Mesendoderm (in vitro differentiated cells): ENCODE measurements at places on chromosomes 12 and 14.

GRCh38 chr14:67533754-67534085 is 630 bp downstream of the PLEKHH1 start:
- H3K4me1 ChIP-seq = no peaks in the 10 kb centered on the region
- peak overlapping the region; percentile 55 for H3K4me3 ChIP-seq
- no peak overlapping the region for H3K27ac ChIP-seq
- no peaks in the 10 kb centered on the region for H3K27me3 ChIP-seq

GRCh38 chr14:105495990-105496830 is 5.2 kb downstream of the TEDC1 start:
- no peak overlapping the region for H3K27ac ChIP-seq
- no peaks in the 10 kb centered on the region for H3K27me3 ChIP-seq
- no peaks in the 10 kb centered on the region for H3K4me1 ChIP-seq

GRCh38 chr12:94152292-94153078 is 4.1 kb downstream of the PLXNC1 start:
- H3K27ac ChIP-seq = no peak overlapping the region
- peaks cover 18% of the 10 kb centered on the region for H3K27me3 ChIP-seq
- H3K4me1 ChIP-seq = no peaks in the 10 kb centered on the region
- no peaks in the 10 kb centered on the region for H3K36me3 ChIP-seq
- H3K4me3 ChIP-seq = no peak overlapping the region

DNA sequence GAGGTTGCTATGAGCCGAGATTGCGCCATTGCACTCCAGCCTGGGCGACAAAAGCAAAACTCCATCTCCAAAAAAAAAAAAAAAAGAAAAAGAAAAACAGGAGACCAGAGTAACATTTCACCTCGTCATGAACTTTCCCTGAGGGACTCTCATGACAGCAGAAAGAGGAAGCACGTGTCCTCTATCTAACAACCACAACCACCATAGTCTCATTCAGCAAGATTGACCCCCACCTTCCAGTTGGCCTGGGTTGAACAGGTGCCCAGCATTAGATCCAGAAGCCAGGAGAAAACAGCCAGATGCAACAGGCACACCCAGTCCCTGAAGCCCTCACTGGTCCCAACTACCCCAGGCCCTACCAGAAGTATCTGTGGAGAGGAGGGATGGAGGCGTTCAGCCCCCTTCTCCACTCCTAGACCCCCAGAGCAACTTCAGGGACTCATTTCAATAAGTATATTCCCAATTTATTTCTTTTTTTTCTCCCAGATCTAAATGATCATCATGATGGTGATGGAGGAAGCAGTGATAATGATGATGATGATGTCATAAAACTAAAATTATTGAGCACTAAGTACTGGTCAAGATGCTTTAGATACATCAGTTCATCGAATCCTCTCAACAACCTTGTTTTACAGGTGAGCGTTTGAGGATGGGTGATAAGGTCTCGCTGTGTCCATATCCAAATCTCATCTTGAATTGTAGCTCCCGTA is 235.0 kb downstream of the EFCAB11 start:
- DNase-seq = no peak
- no peak overlapping the region for H3K27ac ChIP-seq
- no peak overlapping the region for H3K4me3 ChIP-seq
- peaks cover 3% of the 10 kb centered on the region for H3K4me1 ChIP-seq
- no peaks in the 10 kb centered on the region for H3K36me3 ChIP-seq

DNA sequence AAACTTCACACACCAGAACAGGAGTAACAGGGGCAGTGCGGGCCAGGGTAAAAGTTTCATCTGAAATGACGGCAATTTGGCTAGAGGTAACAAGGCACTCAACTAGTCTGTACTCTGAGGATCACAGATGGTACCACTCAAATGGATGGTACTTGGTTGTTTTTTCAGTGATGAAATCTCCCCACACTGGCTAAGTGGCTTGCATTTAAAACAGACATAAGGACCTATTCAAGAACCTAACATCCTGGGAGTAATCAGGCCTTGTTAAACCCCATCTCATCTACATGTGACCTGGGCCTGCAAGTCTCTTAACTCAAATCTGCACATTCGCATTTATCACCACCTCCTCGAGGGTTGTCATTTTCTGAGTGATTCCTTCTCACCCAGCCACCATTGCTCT is 90.8 kb downstream of the PRKAB1 start:
- no peaks in the 10 kb centered on the region for H3K27me3 ChIP-seq
- H3K4me1 ChIP-seq = no peaks in the 10 kb centered on the region
- H3K36me3 ChIP-seq = peaks cover 10% of the 10 kb centered on the region
- no peak overlapping the region for H3K4me3 ChIP-seq

DNA sequence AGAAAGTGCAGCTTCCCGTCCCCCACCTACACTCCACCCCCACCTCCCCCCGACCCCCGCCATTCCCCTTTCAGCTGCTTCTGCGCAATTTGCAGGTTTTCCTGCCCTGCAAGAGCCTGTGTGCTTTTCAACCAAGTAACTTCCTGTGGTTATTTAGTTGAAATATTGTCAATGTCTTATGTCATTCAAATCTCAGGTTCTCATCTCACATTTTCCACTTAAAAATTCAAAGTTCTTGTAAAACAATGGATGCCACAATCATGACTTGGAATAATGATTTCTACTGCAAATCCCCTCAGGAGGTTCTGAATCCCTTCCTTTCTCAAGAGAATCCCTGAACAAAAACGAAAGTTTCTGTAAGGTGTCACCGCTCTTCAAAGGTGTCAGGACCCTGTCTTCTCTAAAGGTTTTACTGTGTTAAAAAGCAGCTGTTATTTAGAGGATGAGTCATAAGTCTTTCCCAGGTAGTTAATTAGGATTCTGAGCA is 31.6 kb downstream of the WBP11 start:
- H3K4me3 ChIP-seq = no peak overlapping the region
- H3K27ac ChIP-seq = peak overlapping the region; percentile 75
- no peaks in the 10 kb centered on the region for H3K4me1 ChIP-seq
- no peaks in the 10 kb centered on the region for H3K27me3 ChIP-seq
- no peaks in the 10 kb centered on the region for H3K36me3 ChIP-seq

GRCh38 chr12:105524961-105525360 is 194.5 kb downstream of the C12orf75 start:
- H3K27me3 ChIP-seq = no peaks in the 10 kb centered on the region
- H3K27ac ChIP-seq = no peak overlapping the region
- no peak overlapping the region for H3K4me3 ChIP-seq
- no peak for DNase-seq
- H3K4me1 ChIP-seq = no peaks in the 10 kb centered on the region

GRCh38 chr12:19434538-19434937 is 4.8 kb upstream of the AEBP2 start:
- no peak overlapping the region for H3K27ac ChIP-seq
- no peaks in the 10 kb centered on the region for H3K27me3 ChIP-seq
- H3K36me3 ChIP-seq = no peaks in the 10 kb centered on the region
- H3K4me3 ChIP-seq = no peak overlapping the region
- H3K4me1 ChIP-seq = peaks cover 5% of the 10 kb centered on the region
- no peak for DNase-seq

DNA sequence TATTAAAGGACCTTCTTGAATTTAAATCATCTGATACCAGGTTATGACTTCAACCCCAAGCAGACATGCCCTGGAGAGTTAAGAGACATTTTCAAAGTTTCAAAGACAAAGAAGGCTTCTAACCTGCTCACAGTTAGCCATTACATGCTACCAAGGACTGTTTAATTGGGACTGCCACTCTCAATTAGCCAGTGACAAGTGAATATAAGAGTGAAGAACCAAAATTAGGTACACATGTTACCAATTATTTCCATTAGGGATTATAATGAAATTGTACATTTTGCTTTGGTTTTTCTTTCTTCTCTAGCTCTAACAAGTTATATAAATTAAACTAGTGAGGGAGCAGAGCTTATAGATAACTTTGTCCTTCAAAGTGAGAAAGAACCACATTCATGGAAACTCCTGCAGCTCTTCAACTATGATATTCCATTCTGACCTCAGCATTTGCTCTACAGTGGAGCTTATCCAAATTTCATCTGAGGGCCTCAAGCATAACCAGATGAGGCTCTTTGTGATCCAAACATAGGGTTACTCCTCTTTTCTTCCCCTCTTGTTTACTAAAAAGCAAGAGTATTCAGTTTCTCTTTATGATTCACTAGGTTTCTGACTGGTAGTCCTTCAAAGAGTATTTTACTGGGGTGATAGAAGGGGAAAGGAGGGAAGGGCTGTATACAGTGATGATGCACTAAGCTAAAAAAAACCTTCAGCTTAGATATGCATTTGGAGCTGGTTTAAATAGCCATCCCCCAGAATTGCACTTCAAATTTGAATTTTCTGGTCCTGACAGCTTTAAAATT is 91.3 kb downstream of the DUSP6 start:
- H3K36me3 ChIP-seq = no peaks in the 10 kb centered on the region
- H3K4me1 ChIP-seq = no peaks in the 10 kb centered on the region
- DNase-seq = no peak
- no peaks in the 10 kb centered on the region for H3K27me3 ChIP-seq
- H3K4me3 ChIP-seq = no peak overlapping the region
- no peak overlapping the region for H3K27ac ChIP-seq
